Hematopoietic multipotent progenitor cell treated with erythropoietin and hydrocortisone succinate and interleukin-3 and kit ligand, for 8 days (in vitro differentiated cells): ENCODE measurements at places on chromosomes 1 and 21.
A peak's percentile ranks its signal among the peaks of the same experiment; 100 is the strongest.

GRCh38 chr1:233479110-233479890, 134.6 kb upstream of the KCNK1 start:
- no peak for DNase-seq

DNA sequence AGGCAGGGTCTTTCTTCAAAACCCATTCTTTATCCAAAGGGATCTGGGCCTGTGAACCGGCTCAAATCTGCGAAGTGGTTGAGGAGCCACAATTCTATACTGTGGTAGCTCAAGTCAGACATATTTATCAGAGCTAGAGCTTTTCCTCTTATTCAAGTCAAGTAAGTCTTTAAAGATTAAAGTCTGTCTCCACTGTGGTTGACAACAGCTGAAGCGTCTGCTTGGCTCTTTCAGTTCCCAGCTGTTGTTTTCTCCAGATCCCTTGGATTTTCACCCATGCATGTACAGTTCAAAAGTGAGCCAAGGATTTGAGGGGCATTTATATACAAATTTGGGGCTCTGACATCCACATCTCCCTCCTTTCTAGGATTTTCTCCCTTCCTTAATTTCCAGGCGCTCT, 66.9 kb downstream of the C1orf185 start:
- DNase-seq = no peak

DNA sequence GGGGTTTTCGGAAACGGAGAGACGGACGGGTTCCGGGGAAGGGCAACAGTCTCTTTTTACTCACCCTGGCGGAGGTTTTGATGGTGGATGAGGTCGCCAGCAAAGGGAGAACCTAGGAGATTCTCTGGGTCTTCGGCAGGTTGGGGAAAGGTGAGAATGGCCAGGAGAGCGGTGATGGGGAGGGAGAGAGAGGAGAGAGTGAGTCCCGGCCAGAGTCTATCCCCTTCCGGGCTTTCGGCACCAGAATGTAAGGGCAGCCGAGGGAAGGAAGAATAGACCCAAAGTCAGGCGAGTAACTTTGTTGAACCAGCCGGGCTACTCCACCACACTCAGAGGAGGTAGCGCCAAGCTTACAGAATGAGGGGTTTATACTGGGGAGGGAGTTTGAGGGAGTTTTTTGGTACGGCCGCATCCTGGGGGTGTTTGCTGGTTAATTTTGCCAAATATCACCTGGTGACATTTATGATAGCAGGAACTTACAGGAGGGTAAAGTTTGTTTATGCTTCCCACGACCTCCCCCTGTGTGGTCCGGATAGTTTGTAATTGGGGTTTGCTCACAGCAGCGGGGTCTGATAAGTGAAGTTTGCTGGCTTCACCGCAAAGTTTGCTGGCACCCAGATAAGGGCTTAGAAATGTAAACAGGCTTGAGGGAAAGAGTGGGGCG, 141.1 kb upstream of the ETV3 start:
- peak; percentile 93 for DNase-seq

GRCh38 chr1:66346057-66346795, 187.7 kb upstream of the SGIP1 start:
- no peak for DNase-seq

DNA sequence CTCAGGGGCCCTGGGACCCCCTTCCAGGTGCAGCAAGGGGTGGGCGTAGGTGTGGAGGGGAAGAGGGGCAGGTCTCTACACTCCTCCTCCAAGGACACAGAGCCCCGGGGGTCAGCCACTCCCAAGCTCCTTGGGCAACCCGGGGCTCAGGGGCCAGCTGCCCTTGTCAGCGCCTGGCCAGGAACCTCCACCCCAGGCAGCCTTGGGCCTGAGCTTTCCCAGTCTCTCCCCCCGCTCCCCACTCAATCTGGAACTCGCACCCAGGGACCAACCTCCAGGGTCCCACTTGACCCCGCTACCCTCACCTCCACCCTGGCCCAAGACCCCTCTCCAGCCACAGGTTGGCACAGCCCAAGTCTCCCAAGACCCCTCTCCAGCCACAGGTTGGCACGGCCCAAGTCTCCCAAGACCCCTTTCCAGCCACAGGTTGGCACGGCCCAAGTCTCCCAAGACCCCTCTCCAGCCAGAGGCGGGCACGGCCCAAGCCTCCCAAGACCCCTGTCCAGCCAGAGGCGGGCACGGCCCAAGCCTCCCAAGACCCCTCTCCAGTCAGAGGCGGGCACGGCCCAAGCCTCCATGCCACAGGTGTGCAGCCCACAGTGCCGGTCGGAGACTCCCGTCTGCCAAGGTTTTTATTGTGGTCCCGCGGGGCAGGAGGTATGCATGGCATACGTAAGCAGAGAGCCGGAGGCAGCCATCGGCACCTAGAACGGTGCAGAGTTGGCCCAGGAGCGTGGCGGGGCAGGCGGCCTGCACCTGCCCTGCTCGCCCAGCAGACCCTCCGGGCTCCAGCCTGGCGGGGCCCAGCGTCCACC, 3.0 kb downstream of the TNFRSF4 start:
- no peak for DNase-seq

GRCh38 chr1:234879147-234880080, 249.2 kb downstream of the TOMM20 start:
- DNase-seq = no peak

DNA sequence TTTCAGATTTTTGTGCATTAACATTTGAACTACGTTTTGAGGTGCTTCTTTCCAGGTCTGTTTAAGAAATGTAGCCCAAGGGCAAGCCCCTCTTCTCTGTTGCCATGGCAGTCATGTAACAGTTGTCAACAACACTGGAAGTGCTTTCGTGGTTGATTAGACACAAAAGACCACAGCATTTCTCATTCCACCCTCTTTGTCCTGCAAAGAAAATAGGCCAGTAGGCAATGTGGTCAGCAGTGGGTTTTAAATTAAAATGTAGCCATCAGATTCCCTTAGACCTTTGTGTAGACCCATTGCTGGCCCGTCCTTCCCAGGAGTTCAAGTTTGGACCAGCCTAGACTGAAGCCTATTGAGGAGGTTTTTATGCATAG, 35.4 kb downstream of the VANGL1 start:
- no peak for DNase-seq

DNA sequence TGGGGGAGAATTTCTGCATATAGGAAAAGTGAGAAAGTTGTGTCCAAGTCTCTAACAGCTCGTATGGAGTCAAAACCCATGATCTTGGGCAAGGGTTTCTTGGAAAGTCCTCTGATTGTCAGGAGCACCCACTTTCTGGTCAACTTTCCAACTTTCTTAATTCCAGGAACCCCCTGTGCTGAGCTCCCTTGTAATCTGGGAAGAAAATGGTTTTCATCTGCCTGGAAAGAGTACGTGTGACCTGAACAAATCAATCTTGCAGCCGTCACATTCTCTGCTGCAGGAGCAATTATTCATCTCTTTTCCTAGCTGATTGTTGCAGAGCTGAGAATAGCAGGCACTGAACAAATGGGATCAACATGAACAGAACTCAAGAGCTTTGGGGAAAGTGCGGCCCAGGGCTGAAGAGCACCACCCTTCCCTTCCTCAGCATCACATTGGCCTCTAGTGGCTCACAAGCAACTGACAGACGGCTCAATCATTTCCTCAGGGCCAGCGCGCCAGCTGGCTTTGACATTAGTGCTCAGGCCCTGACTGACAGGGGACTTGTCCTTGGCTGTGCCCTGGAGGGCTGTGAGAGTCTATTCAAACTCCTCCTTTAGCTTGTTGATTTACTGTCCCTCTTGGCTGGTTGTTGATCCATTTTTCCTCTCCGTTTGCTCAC, 295.2 kb downstream of the HLX start:
- no peak for DNase-seq

GRCh38 chr21:26057477-26058170, 112.9 kb downstream of the APP start:
- DNase-seq = no peak

DNA sequence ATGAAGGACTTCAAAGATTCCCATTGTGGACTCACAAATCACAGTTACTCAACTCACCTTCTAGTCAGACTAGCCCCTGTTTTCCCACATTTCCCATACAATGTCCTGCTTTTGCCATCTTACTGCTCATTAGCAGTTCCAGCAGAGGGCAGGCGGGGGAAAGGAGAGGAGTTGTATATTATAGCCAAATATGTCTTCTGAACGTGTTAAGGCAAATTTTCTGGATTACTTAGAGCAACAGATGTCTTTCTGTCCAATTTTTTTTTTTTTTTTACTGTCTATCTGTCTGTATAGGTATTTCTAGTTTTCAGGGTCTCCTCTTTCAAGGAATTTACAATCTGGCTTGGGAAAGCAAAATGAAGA, 29.9 kb upstream of the DDAH1 start:
- DNase-seq = no peak

- DNase-seq = no peak
These were observed 40.3 kb downstream of the RGS5 start for GRCh38 chr1:163162381-163162914.

GRCh38 chr1:1021010-1021919, 1.3 kb downstream of the AGRN start:
- peak; percentile 52 for DNase-seq

- no peak for DNase-seq
These were observed 169.4 kb downstream of the RASAL2 start for GRCh38 chr1:178263341-178263740.

GRCh38 chr1:56106531-56107274, 472.7 kb downstream of the PLPP3 start:
- no peak for DNase-seq

GRCh38 chr1:1920057-1920607, 1.1 kb upstream of the TMEM52 start:
- no peak for DNase-seq
